NCI-H2029 (cell line): ENCODE measurements at places on chromosomes 2 and 18.

- DNase-seq: no peak
Measured at GRCh38 chr2:129078548-129078947, 759.9 kb upstream of the HS6ST1 start.

GRCh38 chr18:22900558-22901238 is 32.4 kb upstream of the RBBP8 start:
- peak; percentile 79 for DNase-seq

DNA sequence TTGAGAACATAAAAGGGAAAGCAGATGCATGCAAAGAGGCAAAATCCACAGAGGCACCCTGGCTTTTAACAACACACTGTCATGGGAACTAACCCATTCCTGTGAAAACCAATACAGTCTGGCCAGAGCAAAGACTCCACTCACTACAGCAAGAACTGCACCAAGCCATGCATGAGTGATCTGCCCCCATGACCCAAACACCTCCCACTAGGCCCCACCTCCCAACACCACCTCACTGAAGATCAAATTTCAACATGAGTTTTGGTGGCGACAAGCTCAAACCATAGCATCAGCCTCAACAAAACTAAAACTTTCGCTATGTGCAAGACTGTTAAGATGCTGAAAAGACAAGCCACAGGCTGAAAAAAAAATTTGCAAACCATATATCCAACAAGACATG is 162.8 kb downstream of the SMAD2 start:
- no peak for DNase-seq

DNA sequence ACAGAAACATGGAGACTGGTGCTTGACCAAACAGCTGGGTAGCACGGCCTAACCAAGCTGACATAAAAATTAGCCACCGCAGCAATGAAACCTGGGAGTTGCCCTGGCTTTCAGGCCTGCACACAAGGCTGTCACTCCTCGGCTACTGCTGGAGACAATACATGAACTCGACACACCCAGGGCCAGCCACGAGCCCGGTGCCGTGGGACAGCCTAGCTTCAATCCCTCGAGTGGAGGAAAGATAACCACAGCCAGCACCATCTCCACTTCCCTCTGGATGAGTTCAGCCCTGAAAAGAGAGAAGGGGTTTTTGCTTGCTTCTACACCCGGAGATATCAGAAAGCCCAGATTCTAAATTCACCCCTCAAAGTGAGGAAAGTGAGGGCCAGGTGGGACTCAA is 78.0 kb downstream of the BCL2L11 start:
- no peak for DNase-seq

DNA sequence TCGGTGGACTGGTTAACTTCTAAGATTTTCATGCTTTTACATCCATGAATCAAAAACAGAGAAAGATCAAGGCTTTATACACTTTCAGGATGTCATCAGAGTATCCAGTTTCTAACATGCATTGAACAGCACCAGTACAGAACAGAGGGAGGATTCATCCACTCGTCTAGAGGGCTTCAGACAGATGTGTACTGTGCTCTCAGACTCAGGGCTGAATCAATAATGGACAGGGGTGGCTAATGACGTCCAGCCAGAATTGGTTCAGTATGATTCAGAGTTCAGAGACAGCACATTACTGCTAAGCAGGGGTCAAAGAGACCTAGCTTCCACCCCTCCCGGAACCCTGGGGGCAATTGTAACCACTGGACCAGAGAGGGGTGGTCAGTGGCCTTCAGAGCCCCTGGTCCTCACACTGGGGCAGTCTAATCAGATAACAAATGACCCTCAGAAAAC is 37.3 kb downstream of the RNU4ATAC start:
- DNase-seq: no peak

DNA sequence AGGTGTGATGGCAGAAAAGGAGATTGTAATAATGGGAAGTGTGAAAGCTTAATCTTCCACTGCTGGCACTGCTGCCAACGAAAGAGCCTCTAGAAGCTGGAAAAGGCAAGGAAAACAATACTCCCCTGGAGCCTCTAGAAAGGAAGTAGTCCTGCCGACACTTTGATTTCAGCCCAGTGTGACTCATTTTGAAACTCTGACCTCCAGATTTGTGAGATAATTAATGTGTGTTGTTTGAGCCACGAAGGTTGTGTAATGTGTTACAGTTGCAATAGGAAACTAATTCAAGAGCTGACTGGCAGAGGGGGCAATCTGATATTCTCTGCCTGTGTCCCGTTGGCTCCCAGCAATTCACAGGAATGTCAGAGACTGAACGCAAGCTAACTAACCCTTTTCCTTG is 219.2 kb upstream of the UBE2E3 start:
- no peak for DNase-seq

- DNase-seq: no peak
Measured at GRCh38 chr2:26059542-26059941, 25.7 kb downstream of the RAB10 start.
